ENCODE measurements at places on chromosomes 2 and 18.

- DNase-seq = peak; percentile 84
Measured at GRCh38 chr2:140353541-140353940, 1573.4 kb upstream of the NXPH2 start.

- no peak for DNase-seq
Measured at GRCh38 chr2:69223759-69224511, 163.1 kb downstream of the GFPT1 start.

- no peak for DNase-seq
Measured at GRCh38 chr2:237909075-237909695, 49.8 kb downstream of the RAMP1 start.

DNA sequence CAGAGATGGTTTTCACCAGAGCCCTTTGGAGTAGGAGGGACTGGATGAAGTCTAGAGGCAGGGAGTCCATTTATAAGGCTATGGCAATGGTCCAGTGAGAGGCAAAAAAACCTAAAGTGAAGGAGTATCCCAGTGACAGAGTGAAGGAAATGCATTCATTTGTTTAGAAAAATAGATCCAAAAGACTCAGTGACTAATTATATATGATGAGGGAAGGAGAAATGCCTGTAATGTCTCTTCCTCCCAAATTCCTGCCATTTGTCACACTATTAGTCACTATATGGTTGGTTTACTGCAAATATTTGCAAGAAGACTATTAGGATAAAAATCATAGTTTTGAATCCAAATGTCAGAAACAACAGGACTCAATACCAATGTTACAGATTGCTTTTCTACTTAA lies 104.2 kb downstream of the ZNF521 start:
- DNase-seq = peak; percentile 78

DNA sequence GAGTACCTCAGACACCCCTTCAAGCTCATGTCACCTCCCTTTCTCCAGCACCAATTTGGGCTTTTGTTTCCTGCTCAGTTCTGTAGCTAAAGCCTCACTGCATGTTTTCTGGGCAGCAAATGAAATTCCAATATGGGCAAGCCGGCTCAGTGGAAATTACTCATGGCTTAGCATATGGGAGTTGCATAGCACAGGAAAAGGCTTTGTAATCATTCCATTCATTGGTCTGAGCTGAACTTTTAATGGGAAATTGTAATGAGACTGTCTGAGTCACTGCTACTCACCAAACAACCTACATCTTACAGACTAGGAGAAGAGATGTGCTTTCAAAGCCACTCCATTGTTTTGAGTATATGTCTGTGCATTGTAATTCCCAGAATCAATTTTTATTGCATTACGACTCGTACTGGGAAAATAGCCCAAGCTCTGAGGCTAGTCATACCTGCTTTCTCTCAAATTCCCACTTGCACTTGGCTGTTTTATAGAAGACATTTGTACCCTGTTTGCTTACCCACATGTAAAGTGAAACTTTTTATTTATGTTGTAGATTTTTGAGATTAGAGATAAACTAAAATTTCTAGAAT lies 139.5 kb upstream of the LRATD1 start:
- DNase-seq = peak; percentile 95

- no peak for DNase-seq
Measured at GRCh38 chr2:151481744-151482143, 72.0 kb downstream of the RIF1 start.

Measured in ELR (cell line).